ENCODE measurements at places on chromosomes 12 and 14. TPM values are rescaled to one million over a fixed set of nuclear protein-coding genes. Genes with fewer than 3 reads are reported as not detected.

DNA sequence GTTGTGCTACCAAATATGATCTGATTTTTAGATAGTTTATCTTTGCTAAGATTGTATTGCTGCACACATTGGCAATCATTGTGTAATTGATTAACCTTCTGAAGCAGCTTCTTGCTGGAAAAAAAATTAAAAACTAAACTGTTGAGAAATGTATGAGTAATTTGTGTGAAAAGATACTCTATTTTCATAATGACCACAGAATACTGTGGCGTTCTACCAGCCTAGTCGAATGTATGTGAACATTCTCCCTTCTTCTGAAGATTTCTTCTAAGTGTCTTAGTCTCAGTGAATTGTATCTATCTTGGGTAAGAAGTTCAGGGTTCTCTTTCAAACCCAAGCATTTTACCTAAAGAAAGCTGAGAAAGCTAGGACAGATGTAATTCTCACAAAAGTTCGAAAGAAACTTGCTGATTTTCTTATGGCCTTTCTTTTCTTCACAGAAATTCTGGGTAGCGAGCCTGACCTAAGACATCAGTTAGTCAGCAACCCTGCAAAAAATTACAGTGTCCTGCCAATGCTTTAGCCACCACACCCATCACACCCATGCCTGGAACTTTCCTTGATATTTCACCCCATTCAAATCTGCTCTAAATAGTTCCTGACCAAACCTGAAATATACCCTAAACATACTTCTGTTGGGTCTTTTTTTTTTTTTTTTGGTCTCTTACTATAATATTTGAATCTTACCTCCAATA lies 27.1 kb upstream of the C12orf71 start:
- DNase-seq, result no peak
- no peak overlapping the region for H3K27ac ChIP-seq
- H3K4me3 ChIP-seq, result no peak overlapping the region
- no peaks in the 10 kb centered on the region for H3K36me3 ChIP-seq

DNA sequence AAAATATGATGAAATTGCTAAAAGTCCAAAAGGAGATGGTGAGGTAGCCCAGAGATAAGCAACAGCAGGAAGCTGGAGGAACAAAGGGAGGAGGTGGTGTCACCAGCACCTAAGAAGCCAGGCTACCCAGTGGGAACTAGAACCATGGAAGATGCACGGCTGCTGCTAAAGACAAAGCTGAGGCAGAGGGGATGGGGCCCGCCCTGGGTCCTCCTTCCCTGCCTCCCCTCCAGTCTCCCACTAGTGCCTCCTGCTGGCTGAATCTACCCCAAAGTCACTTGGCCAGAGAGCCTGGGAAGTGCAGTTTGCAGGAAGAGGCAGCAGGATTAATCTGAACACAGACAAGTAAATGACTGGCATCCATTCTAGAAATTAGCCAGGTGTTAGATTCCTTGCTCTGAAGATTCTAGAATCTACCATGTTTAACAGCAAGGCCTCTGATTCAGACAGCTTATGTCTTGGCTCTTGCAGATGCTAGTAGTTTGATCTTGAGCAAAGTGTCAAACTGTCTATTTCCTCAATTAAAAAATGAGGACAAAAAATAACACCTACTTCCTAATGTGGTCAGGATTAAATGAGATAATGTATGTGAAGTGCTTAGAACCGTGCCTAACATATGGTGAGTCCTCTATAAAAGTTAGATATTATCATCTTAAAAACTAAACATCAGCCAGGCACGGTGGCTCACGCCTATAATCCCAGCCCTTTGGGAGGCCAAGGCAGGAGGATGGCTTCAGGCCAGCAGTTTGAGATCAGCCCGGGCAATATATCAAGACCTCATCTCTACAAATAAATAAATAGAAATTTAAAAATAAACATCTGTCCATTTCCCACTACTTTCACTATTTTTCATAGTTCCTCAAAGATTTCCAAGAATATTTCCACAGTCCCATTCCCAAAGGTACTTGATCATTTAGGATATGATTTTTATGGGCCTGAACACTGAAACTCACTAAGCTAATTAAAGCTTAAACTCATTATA lies 5.8 kb upstream of the LRP10 start:
- no peak overlapping the region for H3K27ac ChIP-seq
- H3K36me3 ChIP-seq, result no peaks in the 10 kb centered on the region
- H3K4me1 ChIP-seq, result peaks cover 1% of the 10 kb centered on the region
- no peak overlapping the region for H3K4me3 ChIP-seq
- DNase-seq, result no peak

DNA sequence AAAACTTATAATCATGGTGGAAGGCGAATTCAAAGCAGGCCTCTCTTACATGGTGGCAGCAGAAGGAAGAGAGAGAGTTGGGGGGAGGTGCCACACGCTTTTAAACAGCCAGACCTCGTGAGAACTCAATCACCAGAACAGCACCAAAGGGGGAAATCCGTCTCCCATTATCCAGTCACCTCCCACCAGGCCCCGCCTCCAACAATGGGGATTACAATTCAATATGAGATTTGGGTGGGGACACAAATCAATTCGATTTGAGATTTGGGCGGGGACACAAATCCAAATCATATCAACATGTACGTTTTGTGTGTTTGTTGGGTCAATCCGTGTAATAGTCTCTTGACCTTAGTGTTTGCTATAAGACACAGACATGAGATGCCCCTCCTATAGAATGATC lies 21.8 kb upstream of the WNK1 start:
- no peaks in the 10 kb centered on the region for H3K27me3 ChIP-seq
- no peak overlapping the region for H3K27ac ChIP-seq
- H3K36me3 ChIP-seq, result no peaks in the 10 kb centered on the region
- no peaks in the 10 kb centered on the region for H3K4me1 ChIP-seq
- DNase-seq, result no peak
- no peak overlapping the region for H3K4me3 ChIP-seq

Gene INSM2
- total RNA-seq, result not detected
